Tongue (tissue), 3 donors: ENCODE measurements at places on chromosomes 13 and 19. TPM values are rescaled to one million over a fixed set of nuclear protein-coding genes. Genes with fewer than 3 reads are reported as not detected.

DNA sequence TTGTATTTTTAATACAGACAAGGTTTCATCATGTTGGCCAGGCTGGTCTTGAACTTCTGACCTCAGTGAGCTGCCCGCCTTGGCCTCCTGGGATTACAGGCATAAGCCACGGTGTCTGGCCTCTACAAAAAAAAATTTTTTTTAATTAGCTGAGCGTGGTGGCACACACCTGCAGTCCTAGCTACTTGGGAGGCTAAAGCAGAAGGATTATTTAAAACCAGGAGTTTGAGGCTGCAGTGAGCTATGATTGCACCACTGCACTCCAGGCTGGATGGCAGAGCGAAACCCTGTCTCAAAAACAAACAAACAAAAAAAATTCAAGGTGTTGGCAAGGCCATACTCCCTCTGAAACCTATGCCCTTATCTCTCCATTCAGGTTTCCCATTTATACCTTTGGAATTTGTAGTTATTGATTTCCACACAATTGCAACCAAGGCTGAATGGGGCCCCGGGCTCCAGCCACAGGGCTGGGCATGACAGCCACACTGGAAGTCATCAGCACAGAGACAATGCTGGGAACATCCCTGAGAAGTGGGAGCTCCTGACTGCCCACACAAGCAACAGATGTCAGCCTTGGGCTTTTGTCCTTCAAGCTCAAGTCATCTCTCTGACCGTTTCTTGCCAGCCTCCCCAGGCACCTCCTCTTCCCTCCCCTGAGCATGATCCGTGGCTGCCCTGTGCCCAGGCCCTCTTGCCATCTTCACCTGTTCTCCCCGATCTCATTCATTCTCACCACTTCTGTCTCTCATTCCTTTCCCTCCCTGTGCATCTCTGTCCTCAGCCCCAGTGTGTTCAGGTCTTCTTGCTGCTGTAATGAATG is 27.2 kb upstream of the CALM3 start:
- DNase-seq = no peak

GRCh38 chr19:13622766-13623715 is 116.8 kb upstream of the CACNA1A start:
- DNase-seq = no peak

The PLPPR3 gene
- total RNA-seq = 0.31 TPM

The NPAS1 gene
- not detected for total RNA-seq

DNA sequence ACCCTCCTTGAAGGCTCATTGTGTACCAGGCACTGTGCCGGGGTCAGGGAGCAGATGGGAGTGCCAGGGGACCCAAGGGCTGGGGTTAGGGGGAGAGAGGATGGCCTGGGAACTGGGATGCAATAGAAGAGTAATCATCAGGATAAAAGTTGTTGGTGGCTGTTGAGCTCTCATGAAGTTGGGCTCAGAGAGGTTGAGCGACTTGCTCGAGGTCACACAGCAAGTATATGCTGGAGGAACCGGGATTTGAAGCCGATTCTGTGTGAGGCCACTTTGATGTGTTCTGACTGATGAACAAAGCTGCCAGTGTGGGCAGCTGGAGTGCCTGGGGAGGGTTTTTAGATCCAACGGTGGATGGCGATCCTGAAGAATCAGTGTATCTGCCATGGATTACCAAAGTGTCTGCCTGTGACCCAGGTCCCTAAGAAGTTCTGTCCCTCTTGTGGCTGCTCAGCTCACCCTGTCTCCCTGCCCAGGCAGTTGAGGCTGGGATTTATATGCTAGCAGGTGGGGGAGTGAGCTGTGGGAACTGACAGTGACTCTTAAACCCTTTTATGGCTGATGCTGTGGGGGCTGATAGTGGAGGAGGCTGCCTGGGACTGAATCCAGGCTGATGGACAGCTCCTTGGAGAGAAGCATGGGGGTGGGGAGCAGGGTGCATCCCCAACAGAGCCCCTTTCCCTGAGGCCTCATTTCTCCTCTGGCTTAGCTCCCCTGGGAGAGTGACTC is 8.3 kb downstream of the ARHGEF18 start:
- no peak for DNase-seq

- no peak for DNase-seq
These were observed 13.7 kb downstream of the LILRA1 start for GRCh38 chr19:54606891-54607784.

DNA sequence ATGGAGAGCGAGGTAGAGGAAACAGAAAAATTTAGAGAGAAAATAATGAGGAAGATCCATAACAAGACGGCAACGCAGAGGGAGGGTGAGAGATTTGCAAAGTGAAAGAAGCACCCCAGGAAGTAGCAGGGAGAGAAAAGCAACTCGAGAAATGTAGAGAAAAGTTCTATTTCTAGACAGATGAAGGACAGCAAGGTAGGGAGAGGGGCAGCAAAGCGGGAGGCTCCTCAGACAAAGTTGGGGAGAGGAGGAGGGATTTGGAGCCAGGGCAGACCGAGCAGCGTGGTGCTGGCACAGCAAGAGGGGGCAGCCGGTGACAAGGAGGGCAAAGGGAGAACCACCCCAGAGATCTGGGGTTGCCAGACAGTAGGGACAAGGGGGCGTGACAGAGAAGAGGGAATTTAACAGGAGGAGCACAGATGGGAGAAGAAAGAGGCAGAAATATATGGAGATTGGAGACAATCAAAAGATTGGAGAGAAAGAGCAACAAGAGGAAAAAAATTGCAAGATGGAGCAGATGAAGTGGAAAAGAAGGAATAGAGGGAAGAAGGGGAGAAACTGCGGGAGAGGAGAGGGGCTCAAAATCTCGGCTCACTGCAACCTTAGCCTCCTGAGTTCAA is 989 bp downstream of the ZNF766 start:
- DNase-seq = no peak

- DNase-seq = peak; percentile 90
These were observed 27.7 kb downstream of the CRTC1 start for GRCh38 chr19:18710996-18711751.

DNA sequence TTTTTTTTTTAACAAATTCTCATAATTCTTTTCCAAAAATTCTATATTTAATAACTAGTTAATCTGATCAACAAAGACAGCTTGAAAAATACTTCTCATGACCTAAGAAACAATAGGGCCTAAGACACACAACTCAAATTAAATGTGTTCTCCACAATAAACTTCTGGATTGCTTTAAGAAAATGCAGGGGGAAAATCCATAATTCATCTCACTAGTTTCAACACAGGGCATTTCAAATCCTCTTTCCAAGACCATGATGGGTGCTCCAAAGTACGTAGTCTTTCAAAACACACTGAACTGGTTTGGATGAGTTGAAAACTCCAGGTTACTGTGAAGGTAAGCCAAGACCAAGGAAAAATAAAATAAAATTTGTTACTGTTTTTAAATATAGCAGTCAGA is 62.6 kb downstream of the DCLK1 start:
- peak; percentile 9 for DNase-seq

GRCh38 chr13:98761126-98761985 is 8.9 kb upstream of the SLC15A1 start:
- DNase-seq = no peak

The ADM5 gene
- total RNA-seq = 0.92 TPM

DNA sequence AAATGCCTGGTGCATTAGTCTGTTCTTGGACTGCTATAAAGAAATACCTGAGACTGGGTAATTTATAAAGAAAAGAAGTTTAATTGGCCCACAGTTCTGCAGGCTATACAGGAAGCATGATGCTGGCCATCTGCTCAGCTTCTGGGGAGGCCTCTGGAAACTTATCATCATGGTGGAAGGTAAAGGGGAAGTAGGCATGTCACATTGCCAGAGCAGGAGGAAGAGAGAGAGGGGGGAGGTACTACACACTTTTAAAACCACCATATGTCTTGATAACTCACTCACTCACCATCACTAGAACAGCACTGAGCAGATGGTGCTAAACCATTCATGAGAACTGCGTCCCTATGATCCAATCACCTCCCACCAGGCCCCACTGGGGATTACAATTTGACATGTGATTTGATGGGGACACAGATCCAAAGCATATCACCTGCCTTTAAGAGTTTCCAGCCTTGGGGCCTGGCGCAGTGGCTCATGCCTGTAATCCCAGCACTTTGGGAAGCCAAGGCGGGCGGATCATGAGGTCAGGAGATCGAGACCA is 219.0 kb downstream of the KATNAL1 start:
- DNase-seq = no peak

GRCh38 chr13:83499286-83499685 is 383.0 kb downstream of the SLITRK1 start:
- DNase-seq = no peak

The FCAR gene
- total RNA-seq = 2.6 TPM

GRCh38 chr13:42066542-42066941 is 18.1 kb downstream of the DGKH start:
- DNase-seq = peak; percentile 26

GRCh38 chr19:51002542-51003311 is 1.3 kb upstream of the KLK8 start:
- DNase-seq = peak; percentile 17

DNA sequence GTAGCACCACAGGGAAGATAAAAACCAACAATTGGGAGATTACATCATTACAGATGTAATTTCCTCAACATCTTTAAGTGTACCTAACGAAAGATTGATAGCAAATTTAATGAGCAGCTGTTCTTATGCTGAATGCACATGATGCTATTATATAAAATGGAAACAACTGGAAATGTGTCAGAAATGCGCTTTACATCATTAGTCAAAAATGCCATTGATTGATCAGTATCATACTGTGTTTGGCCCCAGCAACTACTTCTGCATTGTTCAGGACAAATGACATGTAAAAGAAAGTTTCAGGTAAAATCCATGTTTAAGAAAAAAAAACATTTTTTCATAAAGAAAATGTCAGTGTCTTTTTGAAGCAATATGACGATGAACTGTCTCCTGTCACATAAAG is 625.5 kb upstream of the MIR17HG start:
- DNase-seq = no peak

The IL17D gene
- total RNA-seq = 8.8 TPM

The CABP5 gene
- not detected for total RNA-seq

The SHC2 gene
- total RNA-seq = 18.3 TPM

The CBARP gene
- 1.1 TPM for total RNA-seq

- DNase-seq = peak; percentile 41
These were observed 2.5 kb downstream of the ZC3H4 start for GRCh38 chr19:47111006-47111621.

- peak; percentile 52 for DNase-seq
These were observed 30.0 kb upstream of the POP4 start for GRCh38 chr19:29576046-29576606.

GRCh38 chr13:20702530-20702914 is 977 bp upstream of the IL17D start:
- DNase-seq = peak; percentile 31

The TLE6 gene
- 0.82 TPM for total RNA-seq

DNA sequence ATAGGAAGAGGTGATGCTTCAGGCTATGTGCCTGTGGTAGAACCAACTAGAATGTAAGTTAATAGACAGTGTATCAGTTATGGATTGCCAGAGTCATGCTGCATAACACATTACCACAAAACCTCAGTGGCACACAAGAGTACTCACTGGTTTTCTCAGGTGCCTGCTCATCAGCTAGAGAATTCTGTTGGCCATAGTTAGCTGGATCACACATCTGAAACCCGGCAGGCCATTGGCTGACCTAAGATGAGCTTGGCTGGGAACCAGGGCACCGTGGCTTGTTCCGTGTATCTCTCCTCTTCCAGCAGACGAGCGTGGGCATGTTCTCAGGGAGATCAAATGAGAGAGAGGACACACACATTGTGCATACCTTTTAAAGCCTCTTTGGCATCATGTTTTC is 76.7 kb downstream of the TEX26 start:
- no peak for DNase-seq

The TMPRSS9 gene
- 0.31 TPM for total RNA-seq

DNA sequence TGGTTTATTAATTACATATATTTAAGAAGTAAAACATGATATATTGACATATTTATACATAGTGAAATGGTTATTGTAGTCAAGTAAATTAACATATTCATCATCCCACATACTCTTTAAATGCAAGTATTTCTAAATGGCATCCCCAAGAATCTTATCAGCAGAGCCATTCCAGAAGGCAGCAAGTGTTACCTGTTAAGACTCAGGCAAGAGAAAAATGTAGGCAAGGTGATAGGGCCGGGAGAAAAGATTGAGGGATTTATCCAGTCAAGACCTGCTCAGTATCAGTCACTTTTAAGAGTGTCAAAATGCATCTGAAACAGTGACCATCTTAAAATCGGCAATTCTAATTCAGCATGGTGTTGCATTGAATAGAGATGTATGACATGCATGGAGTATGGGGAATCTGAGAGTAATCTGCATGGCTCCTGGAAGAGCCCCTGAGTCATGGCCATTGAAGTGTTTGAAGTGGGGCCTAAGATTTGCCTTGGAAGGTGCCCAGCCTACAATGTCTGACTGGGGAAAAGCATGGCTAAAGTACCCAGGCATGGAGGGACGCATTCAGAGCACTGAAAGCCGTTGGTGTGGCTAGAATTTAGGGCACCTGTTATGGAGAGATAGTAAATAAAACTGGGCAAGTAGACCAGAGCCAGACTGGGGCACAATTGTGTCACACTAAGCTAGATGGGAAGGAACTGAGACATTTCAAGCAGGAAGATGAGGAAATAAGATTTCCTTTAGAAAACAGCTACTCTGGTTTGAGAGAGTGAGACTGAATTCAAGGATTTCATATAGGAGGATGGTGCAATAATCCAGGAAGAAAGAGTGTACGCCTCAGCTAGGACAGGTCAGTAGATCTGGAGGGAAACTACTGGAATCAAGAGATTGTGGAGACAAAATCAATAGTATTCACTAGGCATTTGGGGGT is 25.0 kb upstream of the C1QTNF9B start:
- no peak for DNase-seq

DNA sequence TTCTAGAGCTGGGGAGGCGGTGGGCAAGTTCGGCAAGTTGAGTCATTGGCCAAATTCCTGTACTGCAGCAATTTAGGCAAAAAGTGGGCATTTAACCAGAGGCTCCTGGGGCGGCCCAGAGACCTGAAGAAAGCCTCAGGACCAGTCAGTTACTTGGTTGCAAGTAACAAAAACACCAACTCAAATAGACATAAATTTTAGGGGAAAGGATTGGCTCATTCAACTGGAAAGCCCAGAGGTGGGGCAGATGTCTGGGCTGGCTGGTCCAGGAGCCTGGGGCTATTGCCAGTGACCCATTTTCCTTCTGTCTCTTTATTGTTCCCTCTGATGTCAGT is 97.1 kb downstream of the SIPA1L3 start:
- DNase-seq = no peak

The KCTD12 gene
- total RNA-seq = 178 TPM

The STOML3 gene
- total RNA-seq = 0.10 TPM

DNA sequence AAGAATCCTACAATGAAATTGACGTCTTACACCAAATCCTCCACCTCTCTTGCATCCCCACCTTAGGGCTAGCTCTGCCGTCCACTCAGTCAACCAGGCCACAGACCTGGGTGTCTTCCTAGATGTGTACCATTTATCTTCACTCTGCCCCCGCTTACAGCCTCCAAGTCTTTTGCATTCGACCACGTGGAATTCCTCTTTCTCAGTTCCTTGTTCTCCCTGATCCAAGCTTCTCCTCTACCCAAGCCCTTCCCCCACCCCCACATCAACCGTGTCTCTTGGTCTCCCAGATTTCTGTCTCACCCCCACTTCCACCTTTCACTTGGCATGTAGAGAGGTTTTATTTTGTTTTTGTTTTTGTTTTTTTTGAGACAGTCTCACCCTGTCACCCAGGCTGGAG is 1.2 kb upstream of the DMWD start:
- DNase-seq = no peak
